Activated T-cell treated with anti-CD3 and anti-CD28 coated beads, Interleukin-2, amount 50 U/mL, for 24 hours (primary cell): ENCODE measurements at places on chromosomes 1 and 21.
A peak's percentile ranks its signal among the peaks of the same experiment; 100 is the strongest.

GRCh38 chr1:8137481-8138244 is 111.6 kb upstream of the ERRFI1 start:
- no peak overlapping the region for H3K27ac ChIP-seq
- no peaks in the 10 kb centered on the region for H3K36me3 ChIP-seq
- H3K27me3 ChIP-seq, result peaks cover 23% of the 10 kb centered on the region
- H3K4me1 ChIP-seq, result peaks cover 6% of the 10 kb centered on the region
- no peak for DNase-seq

GRCh38 chr1:20487236-20487590 is 1.2 kb upstream of the CAMK2N1 start:
- peaks cover 59% of the 10 kb centered on the region for H3K27me3 ChIP-seq
- DNase-seq, result no peak
- H3K27ac ChIP-seq, result no peak overlapping the region

- H3K27ac ChIP-seq, result no peak overlapping the region
- no peak overlapping the region for H3K4me3 ChIP-seq
- no peaks in the 10 kb centered on the region for H3K36me3 ChIP-seq
Measured at GRCh38 chr1:18069903-18070302, 37.7 kb upstream of the IGSF21 start.

DNA sequence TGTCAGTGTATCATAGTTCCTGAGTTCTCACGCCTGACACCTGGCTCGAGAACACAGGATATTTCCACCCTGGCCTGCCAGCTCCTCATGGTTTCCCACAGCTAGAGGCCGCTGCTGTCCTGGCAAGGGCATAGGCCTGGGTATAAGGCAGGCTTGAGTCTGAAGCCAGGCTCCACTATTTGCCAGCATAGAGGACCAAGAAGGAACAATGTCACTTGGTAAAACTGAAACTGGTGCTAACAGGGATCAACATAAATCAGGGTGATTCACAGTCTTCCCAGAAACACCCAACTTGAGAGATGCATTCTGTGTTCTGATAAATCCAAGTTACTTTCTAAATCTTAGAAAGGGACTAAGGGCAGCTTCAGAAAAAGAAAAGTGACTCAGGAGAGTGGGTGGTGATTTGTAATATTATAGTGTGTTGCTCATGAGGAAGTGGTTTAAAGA is 6.9 kb upstream of the S100A2 start:
- peak; percentile 68 for DNase-seq
- peak overlapping the region; percentile 88 for H3K27ac ChIP-seq
- no peaks in the 10 kb centered on the region for H3K36me3 ChIP-seq
- H3K27me3 ChIP-seq, result peaks cover 16% of the 10 kb centered on the region
- H3K4me1 ChIP-seq, result peaks cover 57% of the 10 kb centered on the region

DNA sequence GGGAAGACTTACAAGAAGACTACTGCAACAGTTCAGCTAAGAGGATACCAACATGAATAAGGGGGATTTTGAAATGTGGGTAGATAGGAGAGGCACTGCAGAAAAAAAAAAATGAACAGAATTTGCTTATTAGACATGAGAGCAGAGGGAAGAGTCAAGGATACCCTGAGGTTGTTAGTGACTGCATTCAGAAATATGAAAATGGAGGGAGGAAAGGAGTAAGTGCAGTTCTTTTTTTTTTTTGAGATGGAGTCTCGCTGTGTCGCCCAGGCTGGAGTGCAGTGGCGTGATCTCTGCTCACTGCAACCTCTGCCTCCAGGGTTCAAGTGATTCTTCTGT is 23.3 kb downstream of the INPP5B start:
- peak overlapping the region; percentile 85 for H3K27ac ChIP-seq
- H3K27me3 ChIP-seq, result no peaks in the 10 kb centered on the region
- peaks cover 51% of the 10 kb centered on the region for H3K4me1 ChIP-seq
- no peak for DNase-seq
- H3K36me3 ChIP-seq, result peaks cover 18% of the 10 kb centered on the region

- H3K4me1 ChIP-seq, result peaks cover 8% of the 10 kb centered on the region
- H3K27ac ChIP-seq, result no peak overlapping the region
- no peaks in the 10 kb centered on the region for H3K36me3 ChIP-seq
- H3K27me3 ChIP-seq, result no peaks in the 10 kb centered on the region
- DNase-seq, result no peak
Measured at GRCh38 chr21:34593423-34593822, 21.5 kb downstream of the RCAN1 start.

GRCh38 chr1:67169496-67169895 is 3.2 kb downstream of the IL23R start:
- peak overlapping the region; percentile 64 for H3K27ac ChIP-seq
- H3K4me3 ChIP-seq, result peak overlapping the region; percentile 63
- H3K27me3 ChIP-seq, result no peaks in the 10 kb centered on the region
- peaks cover 81% of the 10 kb centered on the region for H3K4me1 ChIP-seq

DNA sequence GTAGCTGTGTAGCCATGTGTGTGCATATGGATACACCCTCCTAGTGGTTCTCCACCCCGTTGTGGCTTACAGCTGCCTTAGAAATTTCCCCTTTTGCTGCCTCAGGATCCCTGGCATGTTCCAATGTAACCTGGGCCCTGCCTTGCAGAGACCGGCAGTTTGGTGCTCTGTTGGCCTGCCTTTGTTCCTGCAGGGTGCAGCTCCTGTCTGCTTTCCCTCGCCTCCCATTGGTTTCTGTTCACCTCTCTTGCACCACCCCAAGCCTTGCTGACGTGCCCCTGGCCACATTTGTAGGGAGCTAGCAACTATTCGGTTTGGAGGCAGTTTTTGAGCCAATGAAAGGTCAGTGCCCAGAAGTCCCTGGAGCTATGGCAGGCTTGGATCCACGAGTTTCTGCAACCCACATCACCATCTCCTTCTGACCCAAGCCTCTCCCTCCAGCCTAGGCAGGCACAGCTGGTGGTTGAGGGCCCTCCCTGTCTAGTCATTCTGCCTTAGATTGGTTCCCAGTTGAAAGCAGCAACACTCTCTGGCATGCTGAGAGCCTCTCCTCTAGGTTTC is 54.9 kb downstream of the MAB21L3 start:
- DNase-seq, result no peak
- H3K4me1 ChIP-seq, result peaks cover 16% of the 10 kb centered on the region
- H3K4me3 ChIP-seq, result no peak overlapping the region
- no peak overlapping the region for H3K27ac ChIP-seq

DNA sequence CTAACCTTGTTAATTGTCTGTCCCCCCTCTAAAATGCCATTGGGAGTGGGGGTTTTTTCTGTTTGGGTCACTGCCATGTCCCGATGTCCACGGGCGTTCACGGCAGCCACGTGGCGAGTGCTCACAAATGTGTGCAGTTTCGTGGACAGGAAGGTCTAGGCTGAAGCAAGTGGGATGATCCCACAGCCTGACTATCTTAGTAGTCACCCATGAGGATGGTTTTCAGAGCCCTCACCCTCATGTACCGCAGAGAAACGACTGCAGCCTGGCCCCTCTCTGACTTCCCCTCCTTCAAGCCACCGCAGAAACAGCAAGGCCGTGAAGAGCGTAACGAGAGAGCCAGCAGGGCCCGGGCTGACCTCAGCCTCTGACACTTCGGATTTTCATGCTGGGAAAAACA is 52.3 kb upstream of the COX20 start:
- peaks cover 4% of the 10 kb centered on the region for H3K4me1 ChIP-seq
- DNase-seq, result no peak
- no peaks in the 10 kb centered on the region for H3K27me3 ChIP-seq
- no peaks in the 10 kb centered on the region for H3K36me3 ChIP-seq
- no peak overlapping the region for H3K27ac ChIP-seq
- no peak overlapping the region for H3K4me3 ChIP-seq

DNA sequence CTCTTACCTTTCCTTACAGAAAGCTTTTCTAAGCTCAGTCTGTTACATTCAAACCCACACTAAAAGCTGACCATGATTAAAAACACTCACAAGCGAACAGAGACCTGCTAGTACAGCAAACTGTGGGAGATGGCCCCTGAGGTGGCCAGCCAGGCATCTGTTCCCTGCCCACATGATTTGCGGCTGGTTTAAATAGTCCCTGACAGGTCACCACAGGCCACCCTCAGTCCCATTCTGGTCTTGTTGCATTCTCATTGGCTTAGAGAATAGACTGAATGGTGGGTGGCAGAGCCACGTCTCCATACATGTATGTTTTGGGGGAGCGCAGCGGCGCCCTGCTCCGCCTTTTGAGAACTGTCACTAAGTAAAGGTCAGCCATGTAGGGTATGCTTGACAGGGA is 2.3 kb upstream of the ACTA1 start:
- H3K4me1 ChIP-seq, result peaks cover 41% of the 10 kb centered on the region
- H3K27ac ChIP-seq, result no peak overlapping the region
- peaks cover 63% of the 10 kb centered on the region for H3K27me3 ChIP-seq
- peaks cover 29% of the 10 kb centered on the region for H3K36me3 ChIP-seq
- no peak for DNase-seq
- H3K4me3 ChIP-seq, result no peak overlapping the region

DNA sequence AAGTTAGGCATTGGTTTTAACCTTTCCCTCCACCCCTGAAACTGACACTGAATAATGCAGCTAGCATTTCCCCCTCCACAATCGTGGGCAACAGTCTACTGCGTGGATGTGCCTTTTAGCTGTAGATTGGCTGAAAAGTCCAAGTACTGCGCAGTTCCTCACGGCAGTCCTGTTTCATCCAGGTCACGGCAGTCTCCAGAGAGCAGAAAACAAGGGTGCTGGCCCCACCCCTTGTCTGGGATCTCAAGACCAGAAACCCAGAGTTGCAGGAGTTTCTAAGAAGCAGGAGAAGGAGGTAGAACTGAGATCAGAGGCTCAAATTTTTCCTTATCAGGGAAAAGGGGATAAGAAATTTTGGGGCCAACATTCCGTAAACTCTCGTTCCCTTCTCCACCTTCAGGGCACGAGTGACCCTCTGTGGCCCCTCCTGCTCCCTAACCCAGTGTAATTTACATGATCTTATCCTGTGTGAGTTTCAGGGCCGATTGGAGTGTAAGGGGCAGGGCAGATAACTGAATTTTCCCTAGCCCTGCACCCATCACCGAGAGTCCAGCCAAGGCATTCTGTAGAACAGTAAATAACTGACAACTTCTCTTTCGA is 25.9 kb upstream of the PLA2G2C start:
- H3K36me3 ChIP-seq, result no peaks in the 10 kb centered on the region
- no peak for DNase-seq
- no peak overlapping the region for H3K27ac ChIP-seq
- peaks cover 69% of the 10 kb centered on the region for H3K27me3 ChIP-seq
- H3K4me1 ChIP-seq, result peaks cover 23% of the 10 kb centered on the region

GRCh38 chr21:41834252-41834925 is 44.8 kb downstream of the PRDM15 start:
- no peak overlapping the region for H3K4me3 ChIP-seq
- no peak for DNase-seq
- H3K27ac ChIP-seq, result no peak overlapping the region
- peaks cover 73% of the 10 kb centered on the region for H3K36me3 ChIP-seq
- H3K27me3 ChIP-seq, result no peaks in the 10 kb centered on the region

DNA sequence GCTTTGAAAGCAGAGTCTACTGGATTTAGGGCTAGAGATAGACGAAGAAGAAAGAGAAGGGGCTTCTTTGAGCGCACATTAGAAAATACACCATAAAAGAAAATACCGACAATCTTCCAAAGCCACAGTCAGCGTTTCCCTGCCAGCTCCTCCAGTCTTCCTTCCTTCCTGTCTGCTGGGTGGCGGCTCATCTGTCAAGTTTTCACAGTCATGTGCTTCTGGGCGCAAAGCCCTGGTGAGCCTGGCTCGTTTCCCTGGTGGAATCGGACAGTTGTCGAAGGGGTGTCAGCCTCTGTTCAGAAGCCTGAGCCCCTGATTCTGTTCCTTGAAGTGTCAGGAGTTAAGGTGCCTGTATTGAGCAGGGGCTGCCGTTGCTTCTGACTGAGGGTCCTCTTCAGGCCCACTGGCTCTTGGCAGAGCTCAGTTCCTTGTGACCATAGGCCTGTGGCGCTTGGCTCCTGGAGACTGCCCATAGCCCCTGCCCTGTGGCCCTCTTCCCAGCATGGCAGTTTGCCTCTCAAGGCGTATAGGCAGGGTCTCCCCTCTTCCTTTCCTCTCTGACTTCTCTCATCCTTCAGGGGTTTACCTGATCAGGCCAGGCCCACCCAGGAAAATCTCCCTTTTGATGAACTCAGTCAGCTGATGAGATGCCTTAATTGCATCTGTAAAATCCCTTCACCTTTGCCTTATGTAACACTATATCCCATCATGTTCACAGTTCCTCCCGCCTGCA is 58.6 kb downstream of the ADARB1 start:
- peaks cover 43% of the 10 kb centered on the region for H3K36me3 ChIP-seq
- H3K4me1 ChIP-seq, result peaks cover 34% of the 10 kb centered on the region
- H3K27me3 ChIP-seq, result no peaks in the 10 kb centered on the region
- H3K27ac ChIP-seq, result peak overlapping the region; percentile 68
- no peak overlapping the region for H3K4me3 ChIP-seq

- H3K4me3 ChIP-seq, result no peak overlapping the region
- DNase-seq, result no peak
- no peaks in the 10 kb centered on the region for H3K36me3 ChIP-seq
- H3K27me3 ChIP-seq, result peaks cover 30% of the 10 kb centered on the region
Measured at GRCh38 chr1:201456499-201457309, 12.3 kb downstream of the PHLDA3 start.

DNA sequence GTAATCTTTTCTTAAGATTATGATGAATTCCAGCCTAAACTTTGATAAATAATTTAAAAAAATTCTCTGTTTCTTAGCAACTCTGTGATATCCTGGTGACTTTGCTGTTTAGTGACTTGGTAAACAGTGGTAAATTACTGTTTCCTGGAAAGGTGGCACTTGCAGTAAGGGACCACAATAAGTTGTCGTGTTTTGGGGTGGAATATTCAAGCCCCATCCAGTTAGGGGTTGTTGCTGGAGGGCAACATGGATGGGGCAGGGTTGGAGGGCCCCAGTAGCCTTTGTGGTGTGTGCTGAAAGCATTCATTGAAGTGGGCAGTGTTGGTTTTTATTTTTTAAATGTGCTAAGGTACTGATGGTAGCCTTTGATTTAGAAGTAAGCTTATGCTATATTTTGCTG is 30.3 kb downstream of the PRDM2 start:
- peak overlapping the region; percentile 98 for H3K27ac ChIP-seq
- H3K4me3 ChIP-seq, result peak overlapping the region; percentile 84
- H3K36me3 ChIP-seq, result peaks cover 40% of the 10 kb centered on the region
- no peaks in the 10 kb centered on the region for H3K27me3 ChIP-seq
- no peak for DNase-seq

- H3K27me3 ChIP-seq, result peaks cover 61% of the 10 kb centered on the region
- H3K27ac ChIP-seq, result no peak overlapping the region
- H3K4me3 ChIP-seq, result peak overlapping the region; percentile 18
- peaks cover 2% of the 10 kb centered on the region for H3K4me1 ChIP-seq
- DNase-seq, result peak; percentile 47
Measured at GRCh38 chr1:228037401-228038386, 30.9 kb downstream of the WNT3A start.

DNA sequence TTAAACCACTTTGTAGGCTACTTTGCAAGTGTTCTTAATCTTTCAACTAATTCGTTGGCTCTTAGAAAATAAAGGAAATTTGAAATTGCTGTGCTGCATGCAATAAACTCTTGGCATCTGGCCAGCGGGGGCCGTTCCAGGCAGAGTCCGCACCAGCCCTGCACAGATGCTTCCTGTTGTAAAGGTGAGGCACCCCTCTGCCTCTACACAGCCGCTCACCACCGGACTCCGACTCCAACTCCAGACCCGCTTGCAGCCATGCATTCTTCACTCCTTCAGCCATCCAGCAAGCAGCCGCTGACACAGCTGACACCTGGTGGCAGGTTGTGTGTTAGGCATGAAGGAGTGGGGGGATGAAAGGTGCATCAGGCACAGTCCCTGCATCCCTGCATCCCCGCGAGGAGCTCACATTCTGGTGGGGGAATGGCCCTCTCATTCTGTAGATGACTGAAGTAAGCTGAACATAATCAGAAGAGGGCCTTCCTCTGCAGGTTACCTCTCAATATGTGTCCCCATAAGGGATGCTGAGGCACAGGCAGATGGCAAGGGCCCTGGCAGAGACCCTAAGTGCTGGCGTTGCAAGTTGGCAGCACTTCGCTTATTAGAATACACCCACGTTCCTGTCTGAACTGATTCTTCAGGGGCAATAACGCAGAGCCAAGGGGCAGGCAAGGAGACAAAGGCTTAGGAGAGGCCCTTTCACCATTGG is 56.8 kb downstream of the GLIS1 start:
- H3K36me3 ChIP-seq, result no peaks in the 10 kb centered on the region
- no peak overlapping the region for H3K4me3 ChIP-seq
- H3K27me3 ChIP-seq, result peaks cover 29% of the 10 kb centered on the region
- no peak overlapping the region for H3K27ac ChIP-seq
- peak; percentile 52 for DNase-seq
